ENCODE measurements at places on chromosomes 5 and 9. TPM values are rescaled to one million over a fixed set of nuclear protein-coding genes. Genes with fewer than 3 reads are reported as not detected.

The ANAPC2 gene
- total RNA-seq = 62.2 TPM

The ARID3C gene
- 0.24 TPM for total RNA-seq

The SHISAL2B gene
- not detected for total RNA-seq

The GFRA3 gene
- not detected for total RNA-seq

The THBS4 gene
- 1.1 TPM for total RNA-seq

The C9 gene
- 0.13 TPM for total RNA-seq

The IFNB1 gene
- not detected for total RNA-seq

The DOLK gene
- 9.3 TPM for total RNA-seq

GRCh38 chr9:126070058-126070655, 256.5 kb upstream of the MVB12B start:
- H3K36me3 ChIP-seq = no peaks in the 10 kb centered on the region
- H3K4me1 ChIP-seq = no peaks in the 10 kb centered on the region
- H3K4me3 ChIP-seq = no peak overlapping the region
- no peaks in the 10 kb centered on the region for H3K27me3 ChIP-seq

- H3K4me3 ChIP-seq = no peak overlapping the region
- no peaks in the 10 kb centered on the region for H3K36me3 ChIP-seq
- H3K27ac ChIP-seq = no peak overlapping the region
- DNase-seq = no peak
These were observed 126.5 kb downstream of the RXRA start for GRCh38 chr9:134452728-134453127.

- no peak overlapping the region for H3K27ac ChIP-seq
- H3K27me3 ChIP-seq = no peaks in the 10 kb centered on the region
- 0 out of 2 replicates have a peak, but pooled peaks cover 6% of the 10 kb centered on the region for H3K4me1 ChIP-seq
- H3K4me3 ChIP-seq = no peak overlapping the region
- no peaks in the 10 kb centered on the region for H3K36me3 ChIP-seq
These were observed 7.5 kb downstream of the FRRS1L start for GRCh38 chr9:109159583-109159982.

DNA sequence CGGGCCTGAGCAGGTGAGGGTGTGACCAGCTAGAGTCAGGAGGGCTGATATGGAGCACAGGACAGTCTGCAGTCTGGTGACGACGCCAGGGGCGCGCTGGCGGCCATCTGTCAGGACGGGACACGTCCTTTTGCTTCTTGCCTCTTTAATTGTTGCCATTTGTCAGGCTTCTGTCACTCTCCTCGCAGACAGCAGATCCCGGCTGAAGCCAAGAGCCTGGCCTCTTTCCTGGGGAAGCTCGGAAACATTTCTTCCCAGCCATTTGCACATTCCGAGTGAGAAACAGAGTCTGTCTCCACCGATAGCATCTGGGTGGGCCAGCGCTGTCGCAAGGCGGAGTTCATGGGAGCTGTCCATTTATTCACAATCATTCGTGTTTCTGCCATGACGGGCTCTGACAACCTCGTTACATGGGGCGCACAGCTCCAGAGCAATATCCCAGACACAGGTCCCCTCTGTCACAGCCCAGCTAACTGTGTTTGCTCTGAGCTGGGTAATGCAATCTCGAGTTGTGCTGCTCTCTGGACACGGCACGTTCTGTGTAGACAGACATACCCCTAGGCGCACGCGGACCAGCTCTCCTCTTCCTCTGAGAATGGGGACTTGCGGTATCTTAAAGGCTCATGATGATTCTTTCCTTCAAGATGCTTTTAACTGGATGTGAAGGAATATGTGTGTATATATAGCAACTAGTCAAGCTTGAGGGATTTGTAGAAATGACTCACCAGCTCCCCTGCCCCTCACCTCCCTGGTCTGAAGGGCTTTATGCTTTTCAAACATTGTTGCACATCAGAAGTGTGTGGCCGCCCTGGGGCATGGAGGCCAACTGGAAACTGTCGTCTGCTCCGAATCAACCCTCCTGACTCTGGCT, 105.3 kb upstream of the FCN2 start:
- DNase-seq = no peak
- no peak overlapping the region for H3K4me3 ChIP-seq
- peaks cover 16% of the 10 kb centered on the region for H3K4me1 ChIP-seq

- no peak for DNase-seq
- H3K27me3 ChIP-seq = no peaks in the 10 kb centered on the region
- H3K4me3 ChIP-seq = no peak overlapping the region
- no peak overlapping the region for H3K27ac ChIP-seq
These were observed 13.3 kb downstream of the ITGA2 start for GRCh38 chr5:53002491-53002890.

DNA sequence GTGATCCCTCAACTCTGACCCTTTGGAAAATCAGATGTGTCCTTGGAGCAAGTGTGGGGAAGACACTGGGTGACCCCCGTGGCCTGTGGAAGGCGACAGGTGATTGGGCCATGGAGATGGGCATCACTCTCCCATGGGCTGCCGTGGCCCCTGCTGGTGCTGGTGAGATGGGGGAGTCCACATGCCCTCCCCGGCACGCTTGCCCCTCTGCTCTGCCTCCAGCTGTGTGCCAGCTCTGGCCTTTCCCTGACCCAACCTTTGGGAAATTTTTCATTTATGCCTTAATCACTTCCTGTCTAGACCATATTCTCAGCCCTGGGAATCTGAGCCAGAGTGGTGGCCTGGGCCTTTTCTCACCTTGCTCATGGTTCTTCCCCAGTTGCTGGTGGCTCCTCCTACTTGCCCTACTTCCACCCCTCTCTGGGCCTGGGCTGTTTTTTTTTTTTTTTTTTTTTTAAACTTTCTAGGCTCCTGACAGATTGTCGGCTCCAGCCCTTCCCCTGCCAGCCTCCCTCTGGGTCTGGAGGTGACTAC, 56.6 kb downstream of the RGS3 start:
- peak; percentile 82 for DNase-seq
- peaks cover 6% of the 10 kb centered on the region for H3K36me3 ChIP-seq
- H3K27ac ChIP-seq = peak overlapping the region; percentile 78

DNA sequence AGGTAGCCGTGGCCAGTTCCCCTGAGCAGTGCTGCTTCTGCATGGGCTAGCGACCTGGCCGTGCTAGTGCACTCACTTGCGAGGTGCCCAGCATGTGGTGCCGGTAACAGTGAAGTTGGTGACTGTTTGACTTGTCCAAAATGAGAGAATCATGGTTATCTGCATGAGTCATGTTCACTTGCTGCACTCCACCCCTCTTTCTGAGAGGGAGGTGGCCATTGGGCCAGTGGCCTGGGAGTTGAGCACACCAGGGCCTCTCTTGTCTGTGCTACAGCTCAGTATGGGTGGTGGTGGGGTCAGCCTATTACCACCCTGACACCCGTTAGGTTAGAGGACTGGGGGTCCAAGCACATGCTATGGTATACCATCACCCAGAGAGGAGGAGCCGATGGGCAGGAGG, 55.4 kb upstream of the GARNL3 start:
- no peak overlapping the region for H3K4me3 ChIP-seq
- no peaks in the 10 kb centered on the region for H3K4me1 ChIP-seq
- no peak for DNase-seq
- H3K27me3 ChIP-seq = no peaks in the 10 kb centered on the region

DNA sequence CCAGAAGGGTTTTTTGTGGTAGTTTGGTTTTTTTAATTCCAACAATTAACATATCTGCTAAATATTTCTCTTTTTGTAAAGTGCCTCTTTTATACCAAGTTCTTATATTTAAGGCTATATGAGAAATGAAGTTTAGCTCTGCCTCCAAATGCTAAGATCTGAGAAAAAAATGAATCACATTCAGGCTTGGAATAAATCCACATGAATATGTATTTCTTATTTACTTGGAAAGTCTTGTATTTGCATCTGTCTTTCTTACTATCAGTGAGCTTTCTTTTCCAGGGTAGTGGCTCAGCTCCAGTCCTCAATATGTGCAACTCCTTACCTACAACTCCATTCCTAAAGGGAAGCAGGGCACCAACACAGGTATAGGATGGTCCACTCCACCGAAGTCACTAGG, 127.9 kb downstream of the GLIS3 start:
- H3K36me3 ChIP-seq = no peaks in the 10 kb centered on the region
- no peaks in the 10 kb centered on the region for H3K27me3 ChIP-seq

DNA sequence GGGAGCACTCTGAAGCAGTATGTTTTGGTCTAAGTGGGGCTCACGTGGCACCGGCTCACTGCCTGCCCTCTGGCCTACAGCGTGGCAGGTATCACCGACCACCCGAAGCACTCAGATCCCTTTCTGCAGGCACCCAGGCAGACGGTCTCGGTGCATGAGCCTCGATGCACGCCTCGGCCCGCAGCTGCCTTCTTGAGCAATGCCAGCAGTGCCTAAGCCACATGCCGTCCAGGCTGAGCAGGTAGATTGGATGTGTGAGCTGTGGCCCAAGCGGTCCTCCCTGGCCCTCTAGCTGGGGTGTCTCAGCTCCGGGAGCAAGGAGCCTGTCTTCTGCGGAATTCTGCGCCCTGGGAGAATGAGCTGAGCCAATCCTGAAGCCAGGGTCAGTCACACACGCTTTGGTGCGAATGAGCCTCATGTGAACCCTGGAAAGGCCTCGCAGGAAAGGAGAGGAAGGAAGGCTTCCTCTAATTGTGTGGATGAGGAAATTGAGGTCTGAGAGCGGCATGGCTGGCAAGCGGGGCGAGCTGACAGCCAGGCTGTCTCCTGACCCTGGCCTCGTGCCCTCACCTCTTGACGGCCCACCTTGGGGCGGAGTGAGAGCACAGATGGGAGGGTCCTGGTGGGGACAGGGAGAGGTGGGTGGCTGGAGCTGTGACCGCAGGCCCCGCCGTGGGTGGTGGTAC, 14.4 kb downstream of the RXRA start:
- H3K4me3 ChIP-seq = no peak overlapping the region
- no peak for DNase-seq
- no peaks in the 10 kb centered on the region for H3K36me3 ChIP-seq
- no peak overlapping the region for H3K27ac ChIP-seq
- no peaks in the 10 kb centered on the region for H3K27me3 ChIP-seq

DNA sequence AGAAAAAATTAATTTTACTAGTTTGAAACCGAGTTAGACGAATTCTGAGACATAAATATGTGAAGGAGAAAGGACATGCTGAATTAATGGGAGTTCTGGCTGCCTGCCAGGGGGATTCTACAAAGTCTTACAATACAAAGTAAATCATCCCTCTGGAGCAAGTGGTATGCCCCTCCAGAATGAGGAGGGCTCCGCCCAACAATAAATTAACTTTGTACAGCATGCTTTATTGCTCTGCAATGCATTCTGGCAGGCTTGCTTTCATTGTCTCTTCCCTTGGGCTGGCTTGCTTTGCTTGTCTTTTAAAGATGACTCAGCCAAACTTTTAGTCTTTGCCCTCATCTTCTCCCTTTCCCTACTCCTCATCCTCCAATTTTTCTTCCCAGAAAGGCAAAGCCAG, 11.7 kb upstream of the PCDHB1 start:
- DNase-seq = no peak
- no peak overlapping the region for H3K27ac ChIP-seq
- no peak overlapping the region for H3K4me3 ChIP-seq

- H3K27me3 ChIP-seq = no peaks in the 10 kb centered on the region
- no peaks in the 10 kb centered on the region for H3K36me3 ChIP-seq
- peak overlapping the region; percentile 35 for H3K4me3 ChIP-seq
- no peak overlapping the region for H3K27ac ChIP-seq
- peak; percentile 37 for DNase-seq
- H3K4me1 ChIP-seq = 0 out of 2 replicates have a peak, but pooled peaks cover 3% of the 10 kb centered on the region
These were observed 51.0 kb upstream of the FYB1 start for GRCh38 chr5:39270225-39270848.

GRCh38 chr9:134475011-134475790, 148.9 kb downstream of the RXRA start:
- H3K27me3 ChIP-seq = no peaks in the 10 kb centered on the region
- no peaks in the 10 kb centered on the region for H3K4me1 ChIP-seq
- DNase-seq = no peak
- H3K4me3 ChIP-seq = no peak overlapping the region
- no peak overlapping the region for H3K27ac ChIP-seq
- H3K36me3 ChIP-seq = no peaks in the 10 kb centered on the region

DNA sequence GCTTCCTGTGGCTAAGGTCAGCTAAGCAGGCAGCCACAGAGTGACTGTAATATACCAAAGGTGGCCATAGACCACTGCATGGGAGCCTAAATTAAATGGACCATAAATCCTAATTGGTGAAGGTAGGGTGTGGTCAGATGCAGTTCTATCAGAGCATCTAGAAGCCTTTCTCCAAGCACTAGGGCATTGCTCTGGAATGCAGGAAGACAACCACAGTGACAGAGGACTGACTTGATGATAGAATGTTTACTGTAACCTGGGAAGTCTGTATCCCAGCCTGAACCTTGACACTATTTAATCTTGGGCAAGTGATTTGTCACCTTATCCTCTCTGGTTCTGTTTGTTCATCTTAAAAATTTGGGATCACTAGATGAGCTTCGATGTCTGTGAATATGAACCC, 2.3 kb downstream of the FBXO38 start:
- no peaks in the 10 kb centered on the region for H3K27me3 ChIP-seq
- H3K4me1 ChIP-seq = peaks cover 8% of the 10 kb centered on the region
- DNase-seq = no peak

DNA sequence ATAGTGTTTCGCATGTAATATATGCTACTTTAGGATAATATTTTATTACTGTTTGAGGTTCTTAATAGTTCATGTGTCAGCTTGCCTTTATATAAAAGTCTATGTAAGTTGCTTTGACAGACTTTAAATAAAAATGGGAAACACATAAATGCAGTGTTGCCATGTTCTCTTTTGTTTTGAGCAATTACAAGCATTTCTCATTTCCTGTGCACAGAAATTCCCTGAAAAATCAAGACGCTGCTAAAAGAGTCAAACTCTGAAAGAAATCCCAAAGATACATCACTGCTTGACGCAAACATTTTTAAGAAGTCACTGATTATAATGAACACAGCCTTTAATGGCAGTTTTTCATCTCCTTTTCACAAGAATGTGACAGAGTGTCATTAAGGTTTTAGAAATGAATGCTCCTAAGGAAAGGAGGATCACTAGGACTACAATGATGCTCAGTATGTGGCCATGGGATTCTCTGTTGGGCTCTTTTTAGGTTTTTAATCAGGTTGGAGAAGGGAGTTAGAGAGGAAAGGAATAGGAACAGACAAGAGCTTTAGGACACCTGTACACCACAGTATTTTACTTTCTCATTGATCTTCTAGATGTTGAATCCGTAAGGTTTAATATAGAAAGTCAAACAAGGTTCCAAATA, 29.4 kb downstream of the ZCCHC7 start:
- H3K36me3 ChIP-seq = peaks cover 7% of the 10 kb centered on the region
- DNase-seq = no peak
- H3K27me3 ChIP-seq = no peaks in the 10 kb centered on the region
- H3K4me3 ChIP-seq = no peak overlapping the region
- no peak overlapping the region for H3K27ac ChIP-seq

DNA sequence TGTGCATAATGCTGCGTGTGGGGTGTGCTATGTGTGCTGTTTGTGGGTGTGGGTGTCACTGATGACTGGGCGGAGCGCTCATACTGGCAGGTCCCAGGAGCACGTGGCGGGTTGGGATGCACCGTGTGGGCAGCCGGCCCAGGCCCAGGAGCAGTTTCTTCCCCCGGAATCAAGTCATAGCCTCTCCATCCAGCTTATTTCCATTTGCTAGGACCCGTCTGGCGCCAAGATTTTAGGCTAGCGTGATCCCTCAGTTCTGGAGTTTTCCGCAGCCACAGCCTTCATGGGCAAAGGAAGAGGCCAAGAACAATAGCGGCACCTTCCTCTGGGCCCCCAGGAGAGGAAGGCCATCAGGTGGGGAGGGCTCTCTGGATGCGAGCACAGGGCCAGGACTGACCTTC, 43.3 kb upstream of the NEURL1B start:
- DNase-seq = no peak
- H3K27ac ChIP-seq = no peak overlapping the region
- no peak overlapping the region for H3K4me3 ChIP-seq
- no peaks in the 10 kb centered on the region for H3K4me1 ChIP-seq

- H3K27ac ChIP-seq = no peak overlapping the region
- no peak for DNase-seq
- H3K27me3 ChIP-seq = no peaks in the 10 kb centered on the region
- no peaks in the 10 kb centered on the region for H3K4me1 ChIP-seq
These were observed 228.2 kb downstream of the TLE1 start for GRCh38 chr9:81461196-81461595.
